ENCODE measurements at places on chromosomes 7 and 10. TPM values are rescaled to one million over a fixed set of nuclear protein-coding genes. Genes with fewer than 3 reads are reported as not detected.

The FAM107B gene
- total RNA-seq: 14.4 TPM

The TMEM26 gene
- 2.2 TPM for total RNA-seq

The PTPRE gene
- 12.5 TPM for total RNA-seq

The CLDN4 gene
- 0.16 TPM for total RNA-seq

The IFIT3 gene
- 8.0 TPM for total RNA-seq

The C7orf25 gene
- total RNA-seq: 13.0 TPM

The RET gene
- total RNA-seq: 1.8 TPM

GRCh38 chr7:53993224-53993623 lies 549.0 kb upstream of the VSTM2A start:
- no peaks in the 10 kb centered on the region for H3K4me1 ChIP-seq
- H3K4me3 ChIP-seq: no peak overlapping the region
- H3K27me3 ChIP-seq: no peaks in the 10 kb centered on the region
- H3K27ac ChIP-seq: no peak overlapping the region

GRCh38 chr7:154852205-154852604 lies 150.7 kb downstream of the PAXIP1 start:
- no peak overlapping the region for H3K4me3 ChIP-seq
- H3K27ac ChIP-seq: no peak overlapping the region
- no peaks in the 10 kb centered on the region for H3K27me3 ChIP-seq

DNA sequence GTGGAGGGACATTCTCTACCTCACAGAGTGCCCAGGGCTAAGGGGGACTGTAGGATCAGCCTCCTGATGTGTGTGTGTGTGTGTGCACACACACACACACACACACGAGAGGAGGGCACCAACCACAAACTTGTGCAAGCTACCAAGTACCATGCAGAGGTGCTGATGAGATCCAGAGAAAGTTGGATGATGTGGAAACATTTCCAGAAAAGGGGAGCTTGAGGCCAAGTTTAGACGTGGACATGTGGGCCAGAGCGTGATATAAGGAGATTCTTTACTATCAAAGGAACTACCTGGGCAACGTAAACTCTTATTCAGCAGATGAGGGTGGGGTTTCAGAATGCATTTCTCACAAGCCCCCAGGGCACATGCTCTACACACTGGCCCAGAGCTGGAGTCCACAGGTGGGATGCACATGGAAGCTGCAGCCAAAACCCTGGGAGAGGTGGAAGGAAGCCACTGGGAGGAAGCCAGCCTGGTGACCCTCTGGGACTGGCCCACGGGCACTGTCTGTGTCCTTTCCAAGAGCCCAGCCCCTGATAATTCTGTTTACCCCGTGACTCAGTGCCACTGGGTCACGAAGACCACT lies 53.5 kb downstream of the DLG5 start:
- H3K4me1 ChIP-seq: peaks cover 79% of the 10 kb centered on the region
- no peaks in the 10 kb centered on the region for H3K27me3 ChIP-seq
- H3K4me3 ChIP-seq: no peak overlapping the region
- H3K27ac ChIP-seq: peak overlapping the region; percentile 91
- H3K36me3 ChIP-seq: no peaks in the 10 kb centered on the region

GRCh38 chr10:130994191-130994590 lies 317.3 kb downstream of the TCERG1L start:
- H3K4me3 ChIP-seq: no peak overlapping the region
- H3K27ac ChIP-seq: no peak overlapping the region
- H3K27me3 ChIP-seq: no peaks in the 10 kb centered on the region
- H3K36me3 ChIP-seq: no peaks in the 10 kb centered on the region

GRCh38 chr10:102998399-102998907 lies 80.4 kb downstream of the CNNM2 start:
- no peaks in the 10 kb centered on the region for H3K4me1 ChIP-seq
- DNase-seq: no peak
- H3K36me3 ChIP-seq: no peaks in the 10 kb centered on the region
- no peak overlapping the region for H3K27ac ChIP-seq
- H3K27me3 ChIP-seq: no peaks in the 10 kb centered on the region

DNA sequence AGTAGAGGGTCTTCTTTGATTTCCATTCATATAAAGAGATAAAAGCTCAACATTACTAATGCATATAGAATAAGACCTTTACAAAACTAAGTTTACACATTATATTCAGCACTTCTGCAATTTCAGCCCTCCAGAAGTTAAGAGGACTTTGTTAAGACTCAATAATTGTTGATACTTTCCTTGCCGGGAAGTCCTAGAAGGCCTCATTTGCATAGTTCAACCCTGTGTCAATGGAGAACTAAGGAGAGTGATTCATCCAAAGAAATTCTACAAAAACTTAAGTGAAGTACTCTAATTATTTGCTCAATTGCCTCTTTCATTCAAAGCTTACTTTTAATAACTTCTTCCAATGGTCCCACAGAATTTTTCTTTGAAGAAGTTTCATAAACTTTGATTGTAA lies 1060.3 kb upstream of the CELF2 start:
- H3K27me3 ChIP-seq: no peaks in the 10 kb centered on the region
- no peaks in the 10 kb centered on the region for H3K36me3 ChIP-seq
- H3K4me3 ChIP-seq: no peak overlapping the region
- H3K4me1 ChIP-seq: no peaks in the 10 kb centered on the region
- no peak overlapping the region for H3K27ac ChIP-seq

DNA sequence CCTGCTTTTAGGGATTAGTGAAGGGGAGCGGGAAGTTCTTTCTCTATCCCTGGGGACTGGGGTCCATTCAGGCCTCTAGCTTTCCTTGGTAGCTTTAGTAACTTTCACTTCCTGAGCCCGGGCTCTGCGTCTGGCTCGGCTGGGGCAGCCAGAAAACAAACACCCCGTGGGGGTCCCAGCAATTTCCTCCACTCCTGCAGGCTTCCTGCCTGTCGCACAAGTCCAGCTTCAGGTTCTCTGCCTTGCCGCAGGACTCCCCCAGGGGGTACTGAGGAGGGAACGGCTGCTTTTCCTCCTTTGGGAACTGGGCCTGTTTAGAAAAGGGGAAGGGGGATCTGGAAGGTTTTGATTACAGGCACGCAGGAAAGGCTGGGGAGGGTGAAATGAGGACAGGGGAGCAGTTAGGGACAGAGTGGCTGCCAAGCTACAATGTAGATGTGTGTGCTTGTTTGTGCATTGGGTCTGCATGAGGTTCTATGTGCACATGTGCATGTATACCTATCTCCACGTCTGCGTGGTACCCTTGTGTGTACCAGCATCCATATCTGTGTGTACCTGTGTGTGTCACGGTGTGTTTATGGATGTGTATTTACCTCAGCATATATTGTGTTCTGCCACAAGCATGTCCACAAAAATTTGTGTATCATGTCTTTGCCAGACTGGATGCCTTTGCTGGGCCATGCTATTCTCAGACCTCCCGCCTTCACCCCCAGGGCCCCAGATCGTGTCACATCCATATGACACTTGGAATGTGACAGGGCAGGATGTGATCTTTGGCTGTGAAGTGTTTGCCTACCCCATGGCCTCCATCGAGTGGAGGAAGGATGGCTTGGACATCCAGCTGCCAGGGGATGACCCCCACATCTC lies 2.0 kb downstream of the KAZALD1 start:
- DNase-seq: no peak
- no peak overlapping the region for H3K4me3 ChIP-seq
- H3K27me3 ChIP-seq: peaks cover 50% of the 10 kb centered on the region
- no peak overlapping the region for H3K27ac ChIP-seq

DNA sequence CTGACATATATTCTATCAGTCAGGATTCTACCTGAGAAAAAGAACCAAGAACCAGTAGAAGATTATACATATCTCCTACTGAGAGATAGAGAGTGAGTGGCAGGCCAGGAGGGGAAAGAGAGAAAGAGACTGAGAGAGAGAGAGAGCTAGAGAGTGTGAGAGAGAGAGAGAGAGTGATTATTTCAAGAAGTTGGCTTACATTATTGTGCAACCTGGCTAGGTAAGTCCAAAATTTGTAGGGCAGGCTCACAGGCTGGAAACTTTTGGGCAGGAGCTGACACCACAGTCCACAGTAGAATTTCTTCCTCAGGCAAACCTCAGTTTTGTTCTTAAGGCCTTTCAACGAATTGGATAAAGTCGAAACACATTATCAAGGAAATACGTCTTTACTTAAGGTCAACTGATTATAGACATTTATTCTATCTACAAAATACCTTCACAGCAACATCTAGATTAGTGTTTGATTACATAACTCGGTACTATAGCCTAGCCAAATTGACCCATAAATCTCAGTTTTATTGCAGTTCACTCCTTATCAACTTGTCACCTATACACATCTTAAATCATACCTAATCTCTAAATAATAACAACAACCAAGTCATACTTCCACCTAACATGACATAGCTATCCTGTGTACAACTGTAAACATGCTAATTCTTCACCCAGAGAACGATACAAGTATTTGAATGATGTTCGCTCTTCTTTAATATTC lies 17.0 kb upstream of the CYP2C18 start:
- H3K27me3 ChIP-seq: no peaks in the 10 kb centered on the region
- no peak overlapping the region for H3K27ac ChIP-seq
- no peak for DNase-seq
- no peak overlapping the region for H3K4me3 ChIP-seq
- H3K4me1 ChIP-seq: no peaks in the 10 kb centered on the region

DNA sequence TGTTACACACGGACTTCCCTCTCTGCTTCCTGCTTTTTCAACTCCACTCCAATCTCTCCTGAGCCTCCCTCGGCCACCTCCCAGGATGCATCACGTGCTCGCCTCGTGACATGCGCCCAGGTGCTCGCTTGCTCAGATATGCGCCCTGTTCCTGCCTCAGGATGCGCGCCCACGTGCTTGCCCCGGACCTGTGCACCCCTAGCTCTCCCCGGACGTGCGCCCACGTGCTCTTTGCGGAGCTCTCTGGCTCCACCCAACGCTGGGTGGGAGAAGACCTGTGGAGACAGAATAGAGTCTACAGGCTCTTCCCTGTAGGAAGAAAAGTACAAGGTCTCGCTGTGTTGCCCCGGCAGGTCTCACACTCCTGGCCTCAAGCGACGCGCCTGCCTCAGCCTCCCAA lies 23.1 kb downstream of the PARD3 start:
- H3K36me3 ChIP-seq: no peaks in the 10 kb centered on the region
- no peak overlapping the region for H3K27ac ChIP-seq
- DNase-seq: no peak

GRCh38 chr7:101589976-101590662 lies 39.0 kb downstream of the MYL10 start:
- no peaks in the 10 kb centered on the region for H3K4me1 ChIP-seq
- H3K27ac ChIP-seq: no peak overlapping the region
- no peak for DNase-seq
- H3K27me3 ChIP-seq: no peaks in the 10 kb centered on the region
- no peaks in the 10 kb centered on the region for H3K36me3 ChIP-seq

- H3K36me3 ChIP-seq: no peaks in the 10 kb centered on the region
- no peaks in the 10 kb centered on the region for H3K27me3 ChIP-seq
- no peak overlapping the region for H3K27ac ChIP-seq
- DNase-seq: no peak
- H3K4me1 ChIP-seq: peaks cover 7% of the 10 kb centered on the region
- no peak overlapping the region for H3K4me3 ChIP-seq
Measured at GRCh38 chr10:129552119-129552518, 85.1 kb downstream of the MGMT start.

DNA sequence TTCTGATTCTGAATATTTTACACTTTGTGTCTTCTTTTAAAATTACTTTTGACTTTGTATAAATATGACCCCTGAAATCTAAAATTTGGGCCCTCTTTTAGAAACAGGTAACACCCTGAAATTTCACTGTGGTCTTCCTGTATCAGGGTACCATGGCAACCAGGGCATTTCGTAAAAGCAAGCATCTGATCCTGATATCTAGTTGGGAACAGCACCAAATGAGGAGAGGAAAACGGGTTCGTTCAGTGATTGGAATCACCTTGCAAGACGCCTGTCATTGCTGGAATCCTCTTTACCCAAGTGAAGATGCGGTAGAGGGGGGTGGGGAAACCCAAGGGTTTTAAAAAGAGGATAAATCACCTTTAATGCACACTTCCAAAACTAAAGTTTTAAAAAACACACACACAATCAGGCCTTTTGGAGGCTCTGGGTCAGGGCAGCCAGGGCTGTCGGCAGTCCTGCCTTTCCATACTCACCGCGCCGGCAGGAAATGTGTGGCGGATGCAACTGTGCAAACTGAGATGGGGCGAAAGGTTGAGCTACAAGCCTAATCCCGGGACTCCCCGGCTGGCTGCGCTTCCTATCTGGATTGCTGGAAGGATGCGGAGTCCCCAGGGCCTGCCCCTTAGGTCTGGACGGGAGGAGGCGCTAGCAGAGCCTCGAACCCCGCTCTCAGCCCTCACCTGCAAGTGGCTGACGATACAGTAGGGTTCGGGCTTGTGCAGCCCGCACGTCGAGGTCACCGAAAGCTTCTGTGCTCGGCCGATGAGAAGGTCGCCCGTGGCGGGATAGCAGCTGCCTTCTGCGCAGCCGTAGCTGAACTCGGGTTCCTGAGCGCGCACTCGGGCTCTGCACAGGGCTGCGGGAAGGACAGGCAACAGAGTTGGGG lies 1.8 kb downstream of the LAMB1 start:
- H3K27ac ChIP-seq: peak overlapping the region; percentile 87
- no peaks in the 10 kb centered on the region for H3K27me3 ChIP-seq
- DNase-seq: peak; percentile 78
- no peaks in the 10 kb centered on the region for H3K36me3 ChIP-seq

GRCh38 chr7:136637813-136638212 lies 230.6 kb upstream of the CHRM2 start:
- H3K27me3 ChIP-seq: no peaks in the 10 kb centered on the region
- DNase-seq: no peak

GRCh38 chr7:153835712-153836265 lies 216.4 kb upstream of the DPP6 start:
- no peaks in the 10 kb centered on the region for H3K27me3 ChIP-seq
- H3K4me1 ChIP-seq: peaks cover 15% of the 10 kb centered on the region
- peak overlapping the region; percentile 50 for H3K27ac ChIP-seq
- H3K4me3 ChIP-seq: no peak overlapping the region
- peak; percentile 71 for DNase-seq

- H3K4me3 ChIP-seq: no peak overlapping the region
- DNase-seq: no peak
- H3K36me3 ChIP-seq: no peaks in the 10 kb centered on the region
- H3K27ac ChIP-seq: no peak overlapping the region
Measured at GRCh38 chr7:31758755-31759154, 71.7 kb downstream of the PPP1R17 start.

DNA sequence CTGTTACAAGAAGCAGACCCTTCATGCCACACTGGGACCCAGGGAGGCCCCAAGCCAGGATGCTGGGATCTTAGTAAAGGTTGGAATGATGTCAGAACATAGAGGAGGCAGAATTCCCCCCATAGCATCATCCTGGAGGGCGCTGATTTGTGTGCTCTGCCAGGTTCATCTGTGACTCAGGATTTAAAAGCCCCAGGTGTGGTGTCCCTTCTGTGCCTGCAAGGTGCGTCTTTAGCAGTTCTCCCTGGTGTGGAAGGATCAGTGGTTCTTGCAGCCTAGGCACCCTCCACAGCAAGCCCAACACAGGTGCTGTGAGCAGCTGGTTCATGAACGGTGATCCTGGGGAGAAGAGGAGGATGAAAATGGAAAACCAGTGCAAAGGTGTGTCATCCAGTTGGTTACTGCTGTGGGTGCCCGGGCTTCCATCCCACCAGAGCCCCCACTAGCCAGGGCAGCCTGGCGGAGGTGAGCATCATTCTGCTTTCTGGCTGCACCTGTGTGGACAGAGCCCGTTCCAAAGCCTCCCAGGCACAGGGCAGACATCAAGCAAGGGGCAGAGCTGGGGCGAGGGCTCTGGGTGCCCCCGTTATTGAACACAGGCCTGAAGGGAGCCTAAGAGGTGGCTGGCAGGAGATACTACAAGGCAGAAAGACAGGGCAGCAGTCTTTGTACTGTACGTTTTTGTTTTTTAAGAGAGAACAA lies 49.5 kb downstream of the IKZF1 start:
- H3K4me1 ChIP-seq: no peaks in the 10 kb centered on the region
- H3K4me3 ChIP-seq: no peak overlapping the region
- no peaks in the 10 kb centered on the region for H3K27me3 ChIP-seq
- DNase-seq: no peak
- H3K36me3 ChIP-seq: no peaks in the 10 kb centered on the region

Data from sigmoid colon (tissue), 7 donors.